LoVo (cell line): ENCODE measurements at places on chromosomes 2 and 18.

DNA sequence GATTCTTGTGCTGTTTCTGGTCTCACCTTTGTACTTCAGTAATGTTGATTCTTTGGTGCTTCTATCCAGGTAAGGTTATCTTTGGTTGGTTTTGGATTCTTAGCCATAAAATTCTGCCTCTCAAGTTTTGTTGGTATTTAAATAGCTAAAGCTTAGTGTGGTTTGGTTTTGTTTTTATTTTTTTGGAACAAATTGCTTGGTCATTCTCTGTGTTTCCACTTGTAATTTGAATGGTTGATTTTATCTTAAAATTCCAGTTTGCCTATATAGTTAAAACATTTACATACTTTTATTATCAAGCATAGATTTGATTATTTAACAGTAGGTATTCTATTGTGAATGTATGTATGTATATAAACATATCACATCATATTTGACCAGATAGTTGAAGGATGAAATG, 6.6 kb downstream of the NCOA1 start:
- DNase-seq = no peak

DNA sequence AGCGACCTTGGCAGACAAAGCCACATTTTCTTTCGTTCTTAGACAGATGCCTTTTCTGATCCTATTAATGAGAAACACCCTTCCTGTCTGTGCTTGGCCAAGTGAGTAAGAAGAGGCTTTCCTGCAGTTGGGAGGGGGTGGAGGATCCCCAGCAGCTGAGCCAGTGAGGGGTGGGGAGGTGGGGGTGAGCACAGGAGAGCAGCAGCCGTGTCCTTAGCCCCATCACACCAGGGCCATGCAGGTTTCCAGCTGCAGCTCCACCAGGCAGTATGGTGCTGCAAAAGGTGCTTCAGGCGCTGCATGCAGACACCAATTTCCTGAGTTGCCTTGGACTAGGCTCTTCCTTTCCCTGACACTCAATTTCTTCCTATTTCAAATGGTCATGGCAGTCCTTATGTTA, 123.3 kb upstream of the SIX2 start:
- no peak for DNase-seq

GRCh38 chr18:14100503-14101286, 31.5 kb downstream of the ZNF519 start:
- DNase-seq = no peak

DNA sequence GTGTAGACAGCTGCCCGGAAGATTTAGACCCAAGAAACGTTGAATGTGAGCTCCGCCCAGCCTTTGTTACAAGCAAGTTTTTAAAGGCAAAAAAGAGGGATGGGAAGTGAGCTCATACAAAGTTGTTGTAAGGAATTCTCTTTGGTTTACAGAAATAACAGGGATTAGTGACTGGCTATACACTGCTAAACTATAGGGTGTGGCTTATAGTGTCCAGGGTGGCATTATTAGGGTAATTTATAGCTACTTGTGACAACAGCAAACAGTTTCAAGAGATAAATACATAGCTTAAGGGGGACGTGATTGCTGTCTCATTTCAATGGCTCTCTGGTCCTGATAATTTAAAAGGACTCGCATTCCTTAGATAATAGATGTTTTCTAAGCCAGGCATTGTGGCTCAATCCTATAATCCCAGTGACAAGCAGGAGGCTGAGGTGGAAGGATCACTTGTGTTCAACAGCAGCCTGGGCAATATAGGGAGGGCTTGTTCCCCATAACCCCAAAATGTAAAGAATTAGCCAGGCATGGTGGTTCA, 66.5 kb upstream of the TGIF1 start:
- peak; percentile 7 for DNase-seq

GRCh38 chr2:64998658-64999061, 9.5 kb downstream of the SLC1A4 start:
- DNase-seq = no peak

DNA sequence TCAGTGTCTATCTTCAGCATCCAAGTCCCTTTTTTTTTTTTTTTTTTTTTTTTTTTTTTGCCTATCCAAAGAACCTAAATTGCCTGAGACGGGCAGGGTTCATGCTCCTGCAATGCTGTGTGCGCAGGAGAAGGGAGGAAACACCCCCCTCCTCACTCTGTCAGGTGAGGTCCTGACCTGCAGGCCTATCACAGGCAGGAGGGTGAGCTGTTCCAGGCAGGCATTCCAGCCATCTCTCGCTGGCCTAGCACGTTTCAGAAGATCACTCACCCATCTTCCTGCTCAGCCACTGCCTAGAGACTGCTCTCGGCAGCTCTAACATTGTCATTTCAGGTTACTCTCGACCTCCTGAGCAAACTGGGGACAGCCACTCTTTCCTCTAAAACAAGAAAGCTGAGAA, 48.4 kb upstream of the LAPTM4A start:
- no peak for DNase-seq

DNA sequence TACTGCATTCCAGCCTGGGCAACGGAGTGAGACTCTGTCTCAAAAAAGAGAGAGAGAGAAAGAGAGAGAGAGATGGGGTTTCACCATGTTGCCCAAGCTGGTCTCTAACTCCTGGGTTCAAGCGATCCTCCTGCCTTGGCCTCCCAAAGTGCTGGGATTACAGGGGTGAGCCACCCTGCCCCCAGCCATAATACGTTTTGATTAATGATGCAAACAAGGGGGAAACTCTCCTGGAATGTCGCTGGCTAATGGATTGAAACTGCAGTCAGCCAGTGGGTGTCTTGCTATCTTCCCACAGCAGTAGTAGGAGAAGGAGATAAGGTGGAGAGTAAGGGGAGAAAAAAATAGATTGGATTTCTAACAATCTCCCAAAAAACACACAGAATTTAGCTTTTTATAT, 9.5 kb upstream of the RTN4 start:
- DNase-seq = no peak

DNA sequence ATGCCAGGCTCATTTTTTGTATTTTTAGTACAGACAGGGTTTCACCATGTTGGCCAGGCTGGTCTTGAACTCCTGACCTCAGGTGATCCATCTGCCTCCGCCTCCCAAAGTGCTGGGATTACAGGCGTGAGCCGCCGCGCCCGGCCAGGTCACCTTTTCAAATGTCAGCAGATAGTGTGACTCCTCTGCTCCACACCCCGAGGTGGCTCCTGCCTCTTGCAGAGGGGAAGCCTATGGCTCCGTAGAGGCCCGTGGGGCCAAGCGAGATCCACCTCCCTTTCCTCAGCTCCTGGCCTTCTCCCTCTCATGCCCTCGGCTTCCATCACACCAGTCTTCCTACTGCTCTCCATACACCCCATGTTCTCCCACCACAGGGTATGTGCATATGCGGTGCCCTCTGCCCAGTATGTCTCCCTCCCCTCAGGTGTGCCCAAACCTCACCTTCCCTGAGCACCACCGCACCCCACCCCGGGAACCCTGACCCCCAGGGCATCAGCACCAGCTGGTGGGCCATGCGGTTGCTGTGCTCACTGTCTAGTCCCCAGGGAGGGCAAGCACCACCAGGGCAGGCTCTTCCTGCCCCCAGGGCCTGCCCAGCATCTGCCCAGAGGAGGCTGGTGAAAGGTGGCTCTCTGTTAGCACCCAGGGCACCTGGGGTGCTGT, 10.7 kb downstream of the GPR17 start:
- DNase-seq = no peak

- no peak for DNase-seq
These were observed 45.8 kb downstream of the LRRTM1 start for GRCh38 chr2:80258793-80259192.

GRCh38 chr2:225472161-225472560, 72.7 kb downstream of the NYAP2 start:
- DNase-seq = no peak

DNA sequence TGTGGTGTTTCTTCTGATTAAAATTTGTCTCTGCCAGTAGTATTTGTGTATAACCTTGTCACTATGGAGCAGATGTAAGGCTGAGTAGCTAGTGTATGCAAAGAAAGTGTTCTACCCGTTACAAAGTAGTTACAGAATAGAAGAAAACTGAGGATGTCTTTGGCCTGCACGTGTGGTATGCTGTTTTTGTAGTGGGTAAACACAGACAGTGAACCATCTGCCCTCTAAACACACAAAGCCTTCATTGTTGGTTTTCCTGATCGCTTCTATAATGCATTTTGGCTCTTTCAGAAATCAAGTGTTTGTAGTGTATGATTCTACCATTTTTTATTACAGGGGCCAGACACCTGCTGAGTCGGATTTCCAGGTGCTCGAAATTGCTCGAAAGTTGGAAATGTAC, 61.5 kb downstream of the FARP2 start:
- DNase-seq = no peak

DNA sequence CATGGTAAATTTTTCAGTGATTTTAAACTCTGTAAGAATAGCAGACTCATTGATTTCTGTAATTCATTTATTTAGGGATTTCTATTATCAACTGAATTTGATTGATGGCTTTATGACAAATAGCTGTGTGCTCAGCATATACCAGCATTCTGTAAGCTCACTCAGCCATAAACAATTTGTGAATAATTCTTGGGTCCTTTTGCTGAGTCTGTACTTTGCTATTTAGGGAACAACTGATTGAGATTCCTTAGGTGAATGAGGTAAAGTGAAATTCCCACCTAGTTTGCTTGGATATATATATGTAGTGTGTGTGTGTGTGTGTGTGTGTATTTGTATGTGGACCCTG, 76.7 kb upstream of the CAVIN2 start:
- DNase-seq = no peak

- no peak for DNase-seq
These were observed 58.0 kb upstream of the BOD1L2 start for GRCh38 chr18:57088883-57089282.

DNA sequence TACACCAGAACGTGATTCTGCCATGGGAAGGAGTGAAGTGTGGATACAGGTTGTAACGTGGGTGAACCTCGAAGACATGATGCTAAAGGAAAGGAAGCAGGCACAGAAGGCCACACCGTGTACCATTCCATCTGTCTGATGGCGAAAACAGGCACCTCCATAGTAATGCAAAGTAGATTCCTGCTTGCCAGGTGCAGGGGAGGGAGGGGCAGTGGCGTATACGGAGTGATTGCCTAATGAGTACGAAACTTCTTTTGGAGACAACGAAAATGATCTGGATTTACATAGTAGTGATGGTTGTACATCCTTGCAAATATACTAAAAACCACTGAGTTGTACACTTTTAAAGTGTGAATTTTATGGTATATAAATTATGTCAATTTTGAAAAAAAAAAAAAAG, 106.7 kb downstream of the GBX2 start:
- no peak for DNase-seq

GRCh38 chr2:127877626-127878025, 8.1 kb downstream of the AMMECR1L start:
- no peak for DNase-seq

DNA sequence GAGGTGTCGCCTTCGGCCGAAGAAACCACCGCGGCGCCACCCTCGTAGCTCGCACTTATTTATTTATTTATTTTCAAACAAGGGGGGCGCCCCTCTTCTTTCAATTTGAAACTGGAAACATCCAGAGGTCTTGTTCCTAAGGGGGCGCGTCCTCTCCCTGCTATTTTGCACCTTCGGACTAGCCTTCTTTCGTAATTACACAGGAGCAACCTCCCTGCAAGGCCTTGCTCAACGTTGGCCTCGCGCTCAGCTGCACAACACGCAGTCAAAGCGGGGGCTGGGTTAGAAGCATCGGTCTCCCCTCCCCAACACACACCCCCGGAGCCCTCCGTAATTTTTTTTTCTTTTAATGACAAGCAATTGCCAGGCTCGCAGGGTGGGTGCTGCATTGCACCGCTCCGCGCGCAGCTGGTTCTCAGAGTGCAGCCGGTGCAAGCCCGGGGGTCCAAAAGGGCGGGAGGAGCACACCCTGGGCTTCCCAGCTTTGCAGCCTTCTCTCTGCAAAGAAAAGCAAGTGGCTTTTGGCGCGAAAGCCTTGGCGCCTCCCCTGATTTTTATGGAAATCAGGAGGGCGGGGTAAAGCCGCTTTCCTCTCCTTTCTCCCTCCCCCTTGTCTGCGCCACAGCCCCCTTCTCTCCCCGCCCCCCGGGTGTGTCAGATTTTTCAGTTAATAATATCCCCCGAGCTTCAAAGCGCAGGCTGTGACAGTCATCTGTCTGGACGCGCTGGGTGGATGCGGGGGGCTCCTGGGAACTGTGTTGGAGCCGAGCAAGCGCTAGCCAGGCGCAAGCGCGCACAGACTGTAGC, at the start of gene MYCN:
TSS of gene MYCN (plus strand) at position 697 of the 807 bp plus-strand sequence. CDS start 1,515 bp downstream, outside the sequence.
- DNase-seq = peak; percentile 64

- no peak for DNase-seq
These were observed 71.7 kb upstream of the SERPINE2 start for GRCh38 chr2:224110811-224111210.

- no peak for DNase-seq
These were observed 3.4 kb upstream of the ALPP start for GRCh38 chr2:232375164-232375563.

DNA sequence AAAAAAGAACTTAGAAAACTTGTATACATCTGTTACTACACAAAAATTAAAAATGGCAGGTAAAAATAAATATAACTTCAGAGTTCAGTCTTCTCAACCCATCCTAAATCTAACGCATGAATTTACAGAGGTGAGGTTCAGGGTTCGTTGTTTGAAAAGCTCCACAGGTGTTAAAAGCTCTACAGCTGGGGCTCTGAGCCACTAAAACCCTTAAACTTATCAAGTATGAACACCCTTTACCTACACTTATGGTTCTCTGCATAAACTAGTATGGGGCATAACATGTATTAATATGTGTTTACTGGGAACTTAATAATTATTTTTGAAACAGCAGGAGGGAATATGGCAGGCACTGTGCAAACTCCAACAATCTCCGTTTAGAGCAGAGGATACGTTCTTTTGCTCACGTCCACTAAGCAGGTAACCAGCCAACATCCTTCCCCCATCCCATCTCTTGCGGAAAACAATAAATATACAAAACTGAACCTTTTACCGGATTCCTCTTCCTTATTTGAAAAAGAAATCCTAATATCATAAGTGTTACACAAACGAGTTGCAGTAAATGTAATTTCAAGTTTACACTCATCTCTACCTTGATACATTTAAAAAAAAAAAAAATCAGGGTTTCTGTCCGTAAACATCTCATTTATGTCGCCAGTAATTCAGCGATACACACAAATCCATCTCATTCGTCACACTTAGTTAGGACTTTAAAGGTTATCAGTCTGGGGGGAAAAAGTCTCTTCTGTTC, 1.3 kb downstream of the PIAS2 start:
- DNase-seq = no peak

DNA sequence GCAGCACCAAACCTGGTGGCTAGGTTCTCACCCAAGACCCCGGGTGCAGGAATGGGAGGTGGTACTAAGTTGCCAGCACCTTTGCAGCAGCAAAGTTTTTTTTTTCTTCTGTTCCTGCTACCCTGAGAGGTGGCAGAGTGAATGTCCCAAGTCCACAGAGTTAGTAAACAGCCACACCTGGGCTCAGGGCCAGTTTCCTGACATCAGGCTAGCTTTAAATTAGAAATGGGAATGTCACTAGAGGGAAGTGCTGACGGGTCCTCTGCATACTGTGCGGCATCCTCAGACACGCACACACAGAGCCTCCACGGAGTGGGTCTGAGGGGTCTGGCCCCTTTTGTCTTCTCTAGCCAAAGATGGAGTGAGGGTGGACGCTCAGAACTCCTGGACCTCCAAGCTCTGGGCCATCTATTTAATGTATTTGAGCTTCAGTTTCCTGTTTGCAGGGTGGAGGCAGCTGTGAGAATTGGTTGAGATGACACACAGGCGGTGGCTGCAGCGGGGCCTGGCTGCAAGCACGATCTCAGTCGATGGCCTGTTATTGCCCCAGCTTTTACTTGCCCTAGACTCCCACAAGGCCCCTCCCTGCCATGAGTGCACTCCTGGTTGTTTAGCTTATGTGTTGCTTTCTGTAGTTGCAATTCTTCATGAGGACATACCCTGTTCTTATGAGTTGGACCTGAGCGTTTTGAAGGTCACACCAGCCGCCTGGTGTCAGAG, 751.4 kb upstream of the HS6ST1 start:
- DNase-seq = no peak

GRCh38 chr2:176463546-176463945, 194.3 kb downstream of the MTX2 start:
- DNase-seq = no peak
